ENCODE measurements at places on chromosomes 7 and 10. TPM values are rescaled to one million over a fixed set of nuclear protein-coding genes. Genes with fewer than 3 reads are reported as not detected.

DNA sequence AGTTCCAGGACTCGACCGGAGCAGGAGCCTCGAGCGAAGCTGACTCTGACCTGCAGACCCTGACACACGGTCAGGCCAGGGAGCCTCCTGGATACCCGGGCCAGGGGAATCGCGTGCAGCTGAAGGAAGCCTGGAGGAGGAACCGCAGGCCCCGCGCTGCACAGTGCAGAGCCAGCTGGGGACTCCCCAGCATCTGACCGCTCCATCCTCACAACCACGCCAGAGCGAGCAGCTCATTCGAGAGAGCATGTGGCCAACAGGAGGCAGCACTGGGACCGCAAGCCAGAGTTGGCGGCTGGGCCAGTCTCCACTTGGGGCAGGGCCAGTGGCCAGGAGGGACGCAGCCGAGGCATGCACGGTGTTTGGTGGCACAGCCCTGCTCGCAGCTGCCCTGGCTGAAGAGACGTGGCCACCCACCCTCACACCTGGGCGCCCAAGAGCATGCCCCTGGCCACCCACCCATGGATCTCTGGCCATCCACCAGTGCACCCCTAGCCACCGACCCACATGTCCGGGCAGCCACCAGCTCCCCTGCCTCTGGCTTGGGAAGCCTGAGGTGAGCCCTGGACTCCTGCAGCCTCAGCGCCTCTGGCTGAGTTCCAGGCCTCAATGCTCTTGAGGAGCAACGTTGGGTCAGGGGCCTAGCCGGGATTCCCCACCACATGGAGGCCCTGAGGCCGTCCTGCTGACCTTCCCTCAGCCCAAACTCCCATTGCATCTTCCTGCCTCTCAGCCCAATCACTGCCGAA, 213.9 kb downstream of the ELFN1 start:
- H3K27ac ChIP-seq, result no peak overlapping the region
- H3K4me1 ChIP-seq, result peaks cover 18% of the 10 kb centered on the region
- no peak overlapping the region for H3K4me3 ChIP-seq
- peaks cover 22% of the 10 kb centered on the region for H3K36me3 ChIP-seq

GRCh38 chr7:47804767-47805545, 143.3 kb downstream of the PKD1L1 start:
- no peaks in the 10 kb centered on the region for H3K36me3 ChIP-seq
- H3K4me1 ChIP-seq, result no peaks in the 10 kb centered on the region
- H3K27ac ChIP-seq, result no peak overlapping the region
- H3K4me3 ChIP-seq, result no peak overlapping the region

DNA sequence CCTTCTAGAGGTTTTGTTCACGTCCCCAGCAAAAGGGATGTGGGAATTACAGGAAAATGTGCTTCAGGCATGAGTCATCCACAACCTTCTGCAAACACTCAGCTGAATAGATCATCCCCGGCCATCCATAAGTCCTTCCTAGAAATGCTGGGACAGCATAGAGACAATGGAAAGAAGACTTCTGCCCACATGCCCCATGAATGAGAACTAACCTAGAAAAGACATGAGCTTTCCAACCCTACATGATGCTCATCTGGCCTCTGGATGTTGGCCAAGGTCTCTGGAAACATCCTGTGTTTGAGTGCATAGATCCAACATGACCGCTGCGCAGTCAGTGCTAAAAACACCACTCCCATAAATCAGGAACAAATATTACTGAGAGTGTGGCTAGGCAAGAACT, 277.5 kb downstream of the PLXNA4 start:
- peaks cover 4% of the 10 kb centered on the region for H3K4me1 ChIP-seq
- no peaks in the 10 kb centered on the region for H3K36me3 ChIP-seq
- no peaks in the 10 kb centered on the region for H3K27me3 ChIP-seq
- H3K27ac ChIP-seq, result no peak overlapping the region
- no peak overlapping the region for H3K4me3 ChIP-seq

GRCh38 chr7:124780608-124781007, 15.0 kb upstream of the GPR37 start:
- no peak overlapping the region for H3K4me3 ChIP-seq
- no peak for DNase-seq
- peaks cover 10% of the 10 kb centered on the region for H3K27me3 ChIP-seq
- no peaks in the 10 kb centered on the region for H3K36me3 ChIP-seq
- H3K27ac ChIP-seq, result no peak overlapping the region

SPDYE2 gene
- total RNA-seq, result not detected
